ENCODE measurements at places on chromosomes 1 and 21. TPM values are rescaled to one million over a fixed set of nuclear protein-coding genes. Genes with fewer than 3 reads are reported as not detected.

Gene MSH4
- total RNA-seq, result 0.44 TPM

DNA sequence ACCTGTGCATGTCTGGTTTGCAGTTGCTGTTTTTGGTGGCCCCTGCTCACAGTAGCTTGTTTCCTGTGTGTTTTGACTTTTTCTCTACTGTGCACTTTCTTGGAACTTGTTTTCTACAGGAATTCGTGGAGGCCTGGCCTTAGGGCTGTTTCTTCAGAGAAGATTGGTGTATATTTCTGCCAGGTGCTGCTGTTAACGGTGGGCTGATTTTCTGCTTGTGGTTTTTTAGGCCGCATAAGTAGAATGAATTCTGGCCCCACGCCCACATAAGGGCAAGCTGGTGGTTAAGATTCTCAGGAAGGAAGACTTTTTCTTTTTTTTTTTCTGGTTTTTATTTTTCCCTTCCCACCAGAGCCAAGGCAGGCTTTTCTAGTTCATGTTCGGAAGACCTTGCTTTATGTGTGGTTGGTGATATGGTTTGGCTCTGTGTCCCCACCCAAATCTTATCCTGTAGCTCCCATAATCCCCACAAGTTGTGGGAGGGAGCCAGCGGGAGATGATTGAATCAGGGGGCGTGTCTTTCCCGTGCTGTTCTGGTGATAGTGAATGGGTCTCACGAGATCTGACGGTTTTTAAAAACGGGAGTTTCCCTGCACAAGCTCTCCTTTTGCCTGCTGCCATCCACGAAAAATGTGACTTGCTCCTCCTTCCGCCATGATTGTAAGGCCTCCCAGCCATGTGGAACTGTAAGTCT lies 71.5 kb upstream of the DISP3 start:
- DNase-seq, result no peak

Gene ABCB10
- total RNA-seq, result 14.8 TPM

Gene NTMT2
- total RNA-seq, result 0.73 TPM

Gene BARHL2
- total RNA-seq, result not detected

DNA sequence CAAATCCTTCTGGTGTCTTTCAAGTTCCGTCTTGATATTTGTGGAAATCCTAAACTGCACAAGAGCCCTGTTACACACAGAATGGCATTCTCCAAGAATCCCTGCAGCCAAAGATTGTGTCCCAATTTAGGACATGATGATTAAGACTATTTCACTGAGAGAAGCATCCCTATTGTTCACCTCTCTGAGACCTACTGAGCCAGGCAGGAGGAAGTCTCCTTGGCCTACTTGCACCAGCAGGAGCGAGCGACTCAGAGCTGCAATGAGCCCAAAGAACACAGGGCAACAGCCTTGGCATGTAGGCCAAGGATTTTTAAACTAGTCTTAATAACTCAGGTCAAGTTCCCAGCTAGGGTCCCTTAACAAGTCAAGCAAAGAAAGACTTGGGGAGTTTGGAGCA lies 79.4 kb upstream of the RUNX1 start:
- DNase-seq, result no peak

Gene CLIC4
- 164 TPM for total RNA-seq

Gene PLK3
- 16.1 TPM for total RNA-seq

DNA sequence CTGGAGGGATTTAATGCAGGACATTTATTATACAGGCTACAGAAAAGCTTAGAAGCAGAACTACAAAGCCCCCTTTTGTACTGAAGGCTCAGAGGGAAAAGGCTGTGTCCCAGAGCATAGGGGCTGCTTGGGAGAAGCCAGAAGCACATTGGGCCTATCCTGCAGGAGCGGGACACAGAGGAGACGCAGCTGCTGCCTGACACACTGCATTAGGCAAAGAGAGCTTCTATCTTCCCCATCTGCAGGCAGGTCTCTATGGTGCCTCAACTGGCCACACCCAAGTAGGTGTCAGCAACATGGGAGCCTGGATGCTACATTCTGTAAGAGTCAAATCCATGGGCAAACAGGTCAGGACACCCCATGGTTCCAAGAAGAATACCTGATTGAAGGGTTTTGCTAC lies 595.9 kb downstream of the AJAP1 start:
- DNase-seq, result no peak

Gene FBXO2
- 3.9 TPM for total RNA-seq

GRCh38 chr1:64574301-64574700 lies 104.4 kb downstream of the CACHD1 start:
- no peak for DNase-seq

DNA sequence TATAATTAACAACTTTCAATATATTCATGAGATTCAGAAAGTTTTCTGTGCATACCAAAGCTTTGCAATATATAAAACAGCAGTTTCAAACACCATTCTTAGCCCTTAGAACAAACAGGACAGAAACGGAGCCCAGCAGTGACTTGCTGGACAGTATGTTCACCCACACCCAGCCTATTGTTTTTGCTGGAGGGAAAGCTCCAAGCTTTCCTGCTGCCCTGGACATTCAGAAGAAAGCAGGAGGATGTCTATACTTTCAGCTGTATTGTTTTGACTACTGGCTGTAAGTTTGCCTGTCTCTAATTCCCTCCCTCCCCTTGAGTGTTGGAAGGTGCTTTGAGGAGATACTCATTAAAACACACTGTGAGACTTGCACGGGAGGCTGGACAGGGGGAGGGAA lies 9.6 kb downstream of the DENND2C start:
- no peak for DNase-seq

Gene RAD54L
- 0.77 TPM for total RNA-seq
